ENCODE measurements at places on chromosomes 16 and 17.

GRCh38 chr16:24906199-24906808, 60.5 kb downstream of the SLC5A11 start:
- no peak for DNase-seq

- no peak for DNase-seq
These were observed 37.5 kb upstream of the RBFOX3 start for GRCh38 chr17:79648181-79648831.

DNA sequence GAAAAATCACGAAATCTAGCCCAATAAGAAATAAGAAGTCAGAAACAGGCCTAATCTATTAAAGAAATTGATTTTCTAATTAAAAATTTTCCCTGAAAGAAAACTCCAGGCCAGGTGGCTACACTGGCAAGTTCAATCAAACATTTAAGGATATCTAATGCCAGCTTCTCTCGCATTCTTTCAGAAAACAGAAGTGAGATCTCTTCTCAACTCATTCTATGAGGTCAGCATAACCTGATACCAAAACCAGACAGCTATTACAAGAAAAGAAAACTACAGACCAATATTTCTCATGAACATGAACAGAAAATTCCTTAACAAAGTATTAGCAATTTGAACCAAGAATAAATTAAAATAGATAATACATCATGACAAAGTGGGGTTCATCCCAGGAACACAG, 52.4 kb downstream of the AXIN2 start:
- DNase-seq: no peak

DNA sequence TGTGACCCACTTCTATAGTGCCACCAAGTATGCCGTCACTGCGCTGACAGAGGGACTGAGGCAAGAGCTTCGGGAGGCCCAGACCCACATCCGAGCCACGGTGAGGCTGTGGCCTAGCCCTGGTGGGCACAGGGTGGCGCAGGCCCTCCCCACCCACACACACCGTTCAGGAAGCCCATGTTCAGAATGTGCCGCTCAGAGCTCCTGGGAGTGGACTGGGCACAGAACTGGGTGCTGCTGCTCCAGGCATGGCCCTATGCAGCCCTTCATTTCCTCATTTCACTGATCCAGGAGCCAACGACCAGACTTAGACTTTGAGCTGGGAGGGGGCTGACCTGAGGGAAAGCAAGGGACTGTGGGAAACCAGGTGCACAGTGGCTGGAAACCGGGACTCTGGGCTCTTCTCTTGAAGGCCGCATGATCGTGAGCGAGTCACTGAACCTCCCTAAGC, 2.4 kb upstream of the MRM1 start:
- DNase-seq: no peak

- DNase-seq: no peak
These were observed 44.9 kb downstream of the USP22 start for GRCh38 chr17:20997711-20998570.

DNA sequence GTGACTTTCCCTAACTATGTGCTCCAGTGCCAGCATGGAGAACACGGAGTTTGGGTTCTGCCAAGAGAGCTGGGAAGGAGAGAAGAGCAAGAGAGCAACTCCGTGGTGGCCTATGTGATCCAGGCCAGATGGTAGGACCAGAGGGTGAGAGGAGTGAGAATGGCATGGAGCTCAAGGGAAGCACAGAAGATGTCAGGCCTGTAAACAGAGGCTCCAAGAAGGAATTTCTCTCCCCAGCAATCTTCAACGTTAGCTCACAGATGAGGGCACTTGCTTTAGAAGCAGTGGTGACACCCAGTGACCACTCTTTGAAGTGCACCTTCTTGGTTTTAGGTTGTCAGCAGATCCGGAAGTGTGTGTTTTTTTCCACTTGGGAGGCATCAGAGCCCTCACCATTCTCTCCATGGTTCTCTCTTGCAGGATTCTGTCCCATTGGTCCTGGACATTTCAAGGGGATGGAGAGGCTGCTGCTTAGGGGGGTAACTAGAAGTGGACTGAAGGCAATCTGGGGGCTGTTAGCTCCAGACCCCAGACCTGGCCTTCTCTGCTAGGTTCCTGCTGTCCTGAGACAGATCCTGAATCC, 18.1 kb upstream of the TMEM98 start:
- peak; percentile 81 for DNase-seq

All from GM20000 (cell line).